ENCODE measurements at places on chromosomes 7 and 10.

DNA sequence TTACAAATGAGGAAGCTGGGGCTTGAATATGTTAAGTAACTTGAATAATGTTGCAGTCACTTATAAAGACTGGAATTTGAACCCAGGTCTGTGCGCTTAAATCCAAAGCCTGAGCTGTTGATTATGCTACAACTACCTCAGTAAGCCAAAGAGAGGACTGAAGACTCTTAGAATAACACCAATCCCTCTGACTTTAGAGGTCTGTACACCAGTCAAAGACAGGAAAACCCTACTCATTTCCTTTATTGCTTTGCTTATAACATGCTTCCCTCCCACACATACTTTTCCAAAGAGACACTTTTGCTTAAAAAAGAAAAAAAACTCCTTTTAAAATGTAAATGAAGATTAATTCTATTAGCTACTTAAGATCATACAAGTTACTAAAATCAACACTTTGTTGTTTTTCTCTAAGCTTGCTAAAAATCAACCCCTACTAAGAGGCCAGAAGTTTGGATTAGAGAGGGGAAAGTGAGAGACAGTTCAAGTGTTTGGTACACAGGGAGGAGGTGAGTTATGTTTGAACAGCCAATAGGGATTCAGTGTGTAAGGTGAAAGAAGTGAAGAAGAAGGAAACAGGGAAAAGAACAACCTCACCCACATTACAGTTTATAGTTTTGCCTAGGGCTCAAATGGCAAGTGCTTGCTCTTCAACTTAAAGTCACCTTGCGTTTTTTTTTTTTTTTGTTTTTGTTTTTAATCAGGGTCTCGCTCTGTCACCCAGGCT, 74.8 kb downstream of the MDH2 start:
- no peak for DNase-seq

DNA sequence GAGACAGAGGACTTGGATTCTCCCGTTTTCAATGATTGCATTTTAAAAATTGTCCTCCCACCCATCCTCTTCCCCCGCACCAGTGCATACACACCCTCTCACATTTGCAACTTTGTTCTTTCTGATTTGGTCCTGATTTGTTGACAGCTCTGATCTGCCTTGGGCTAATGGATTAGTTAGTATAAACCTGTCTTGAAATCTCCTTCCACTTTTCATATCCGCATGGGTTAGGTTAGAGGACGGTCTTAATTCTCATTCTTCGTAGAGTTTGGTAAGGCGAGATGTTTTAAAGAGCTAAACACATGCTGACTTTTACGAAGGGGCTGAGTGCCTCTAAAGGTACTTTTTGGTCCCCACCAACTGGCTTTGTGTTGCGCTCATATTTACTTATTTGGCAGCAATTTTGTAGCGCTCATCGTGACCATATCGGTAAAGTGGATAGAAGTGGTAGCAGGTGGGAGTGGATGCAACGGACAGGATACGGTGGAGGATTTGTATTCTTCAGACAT, 1.1 kb downstream of the AHR start:
- DNase-seq: no peak

- no peak for DNase-seq
These were observed 39.3 kb downstream of the FAM13C start for GRCh38 chr10:59323036-59323459.

- no peak for DNase-seq
These were observed 75.9 kb downstream of the GLI3 start for GRCh38 chr7:42161110-42161509.

DNA sequence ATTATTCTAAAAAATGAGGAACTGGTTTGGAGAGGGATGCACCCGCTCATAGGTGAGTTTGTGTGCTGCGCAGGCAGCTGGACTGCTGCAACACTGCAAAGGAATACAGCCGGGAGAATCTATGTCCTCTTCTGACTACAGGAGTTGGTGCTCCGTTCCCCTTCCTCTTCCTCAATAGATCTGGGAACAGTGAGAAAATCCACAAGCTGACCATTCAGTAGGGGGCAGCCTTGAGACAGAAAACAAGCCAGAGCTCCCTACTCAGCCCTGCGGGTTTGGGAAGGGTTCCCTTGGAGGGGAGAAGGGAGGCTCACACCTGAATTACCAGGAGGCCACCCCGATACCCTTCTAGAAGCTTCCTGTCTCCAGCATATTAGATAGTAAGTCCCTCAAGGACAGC, 87.3 kb upstream of the FOXI2 start:
- DNase-seq: no peak

DNA sequence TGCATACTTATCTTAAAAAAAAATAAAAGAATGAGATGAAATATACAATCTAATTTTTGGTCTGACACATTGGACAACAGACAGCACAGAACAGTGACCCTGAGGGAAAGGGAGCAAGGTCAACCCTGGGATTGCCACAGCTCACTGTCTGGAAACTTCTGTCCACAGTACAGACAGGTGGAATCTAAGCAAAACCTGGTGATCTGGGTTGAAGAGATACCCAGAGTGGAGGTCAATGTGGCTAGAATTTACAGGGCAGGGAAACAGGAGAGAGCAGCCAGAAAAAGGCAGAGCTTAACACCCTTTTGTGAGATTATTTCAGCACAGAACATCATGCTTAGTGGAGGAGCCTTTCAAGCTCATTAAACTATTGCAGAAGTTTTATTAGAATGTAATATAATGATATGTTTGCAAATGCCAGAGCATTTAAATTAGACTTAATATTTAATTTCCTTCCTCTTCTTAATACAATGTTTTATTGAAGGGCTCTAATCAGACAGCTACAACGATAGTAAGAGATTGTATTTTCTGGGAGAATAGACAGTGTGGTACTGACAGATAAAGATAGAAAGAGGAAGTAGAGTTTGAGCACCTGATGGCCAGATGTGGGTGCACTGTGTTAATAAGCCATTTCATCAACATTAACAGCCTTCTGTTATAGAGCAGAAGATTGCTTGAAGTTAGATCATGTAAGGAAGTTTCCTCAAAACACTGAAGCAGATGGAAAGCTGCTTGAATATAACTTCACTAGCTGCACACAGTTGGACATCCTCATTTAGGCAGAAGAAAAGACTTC, 309.4 kb downstream of the HGF start:
- no peak for DNase-seq

DNA sequence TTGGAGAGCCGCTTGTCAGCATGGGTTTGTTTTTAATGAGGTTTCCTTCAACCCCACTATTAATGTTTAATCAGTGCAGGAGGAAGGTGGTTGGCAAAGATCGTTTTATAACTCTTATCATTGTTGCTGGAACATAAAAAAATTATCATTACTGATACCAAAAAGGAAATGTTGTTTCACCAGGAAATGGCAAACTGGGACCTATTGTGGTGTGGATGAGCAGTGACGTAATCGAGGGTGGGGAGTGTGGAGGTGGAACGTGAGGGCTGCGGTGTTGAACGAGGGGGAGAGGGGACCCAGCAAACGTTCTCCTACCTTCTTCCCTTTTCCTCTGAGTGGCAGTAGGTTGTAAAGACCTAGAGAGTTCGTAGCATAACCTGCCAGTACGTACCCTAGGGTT, 71.9 kb upstream of the TOMM7 start:
- DNase-seq: no peak

- no peak for DNase-seq
These were observed 133.4 kb downstream of the JCAD start for GRCh38 chr10:29925771-29926692.

GRCh38 chr7:13031468-13031867, 344.0 kb downstream of the ARL4A start:
- no peak for DNase-seq

DNA sequence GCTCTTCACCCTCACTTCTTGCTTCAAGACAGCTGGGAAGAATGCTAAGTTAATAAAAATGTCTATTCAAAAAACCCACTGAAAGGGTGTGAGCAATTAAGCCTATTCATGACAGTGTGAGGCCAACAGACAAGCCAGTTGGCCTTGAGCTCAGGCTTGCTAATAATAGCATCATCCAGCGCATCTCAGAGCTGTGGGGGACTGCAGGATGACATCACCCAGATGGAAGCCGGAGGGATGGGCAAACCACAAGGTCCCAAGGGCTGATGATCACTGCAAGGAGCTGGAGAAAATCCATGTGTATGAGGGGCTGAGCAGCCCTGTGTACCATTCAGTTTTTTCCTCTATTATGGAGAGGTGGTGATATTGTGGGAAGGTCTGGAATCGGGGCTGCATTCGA, 770.4 kb downstream of the TNS3 start:
- DNase-seq: no peak

- DNase-seq: no peak
These were observed 12.8 kb downstream of the NRAP start for GRCh38 chr10:113651021-113651420.
